ENCODE measurements at places on chromosomes 16 and 17.

DNA sequence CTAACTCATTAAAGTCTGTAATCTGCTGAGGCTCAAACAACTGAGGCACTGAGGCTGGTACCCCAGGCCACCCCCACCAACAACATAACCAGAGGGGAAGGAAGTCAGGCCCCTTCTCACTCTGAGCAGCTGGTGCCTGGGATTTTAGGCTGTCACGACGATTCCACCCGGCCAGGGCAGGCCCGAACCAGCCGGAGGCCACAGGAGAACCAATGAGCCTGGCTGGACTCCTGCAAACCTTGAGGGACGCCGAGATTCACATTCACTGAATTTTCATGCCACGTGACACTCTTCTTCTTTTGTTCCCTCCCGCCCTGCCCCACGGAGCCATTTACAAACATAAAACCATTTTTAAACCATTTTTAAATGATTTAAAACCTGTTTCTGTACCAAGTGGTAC, 48.1 kb downstream of the RPH3AL start:
- DNase-seq, result no peak

GRCh38 chr16:56985288-56985961, 3.9 kb upstream of the NLRC5 start:
- DNase-seq, result peak; percentile 39

GRCh38 chr17:49861150-49861884, 13.4 kb upstream of the TAC4 start:
- DNase-seq, result no peak

DNA sequence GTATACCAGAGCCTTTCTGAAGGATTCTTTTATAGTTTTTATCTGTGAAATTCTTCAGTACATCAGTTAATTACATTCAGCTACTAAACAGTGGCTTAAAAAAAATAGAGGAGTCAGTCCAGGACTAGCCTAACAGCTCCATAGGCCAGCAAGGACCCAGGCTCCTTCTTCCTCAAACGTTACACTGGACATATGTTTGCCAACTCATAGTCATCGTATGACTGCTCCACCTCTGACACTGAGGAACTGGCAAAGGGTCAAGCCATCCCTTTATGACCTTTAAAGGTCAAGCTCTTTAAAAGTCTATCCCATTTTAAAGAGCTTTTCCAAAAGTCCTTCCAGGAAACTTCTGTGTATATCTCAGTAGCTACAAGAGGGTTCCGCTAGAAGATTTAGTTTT, 36.6 kb downstream of the PHLPP2 start:
- no peak for DNase-seq

DNA sequence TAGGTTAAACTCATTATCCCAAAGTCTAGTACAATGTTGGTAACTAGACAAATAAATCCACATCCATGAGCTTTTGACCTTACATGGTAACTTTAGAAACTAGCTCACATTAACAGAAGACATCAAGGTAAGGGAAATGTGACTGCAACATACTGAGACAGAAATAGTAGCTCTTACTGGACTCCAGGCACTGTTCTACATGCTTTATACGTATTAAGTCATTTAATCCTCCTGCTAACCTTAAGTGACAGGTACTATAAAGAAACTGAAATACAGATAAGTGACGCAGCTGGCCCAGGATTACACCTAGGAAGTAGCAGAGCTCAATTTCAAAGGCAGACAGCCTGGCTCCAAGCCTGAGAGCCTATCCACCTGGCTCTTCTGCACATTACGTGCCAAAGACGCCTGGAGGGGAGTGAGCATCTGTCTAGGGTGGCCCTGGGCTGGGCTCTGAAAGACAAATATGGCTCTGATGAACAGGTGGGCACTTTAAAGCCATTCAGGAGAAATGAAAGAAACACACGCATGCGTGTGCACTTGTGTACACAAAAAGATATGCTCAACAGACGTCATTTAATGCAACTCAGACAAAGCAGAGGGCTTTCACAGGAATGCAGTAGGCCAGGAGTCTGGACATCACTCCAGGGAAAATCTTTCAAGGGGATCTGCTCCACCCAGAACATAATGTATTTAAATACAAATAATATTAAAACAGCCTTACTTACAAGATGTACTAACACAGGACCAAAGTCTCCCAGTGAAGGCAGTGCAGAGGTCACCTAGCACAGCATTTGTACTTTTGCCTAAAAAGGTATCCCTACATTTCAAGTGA, 4.4 kb downstream of the ZC3H7A start:
- DNase-seq, result no peak

- DNase-seq, result no peak
Measured at GRCh38 chr17:14514973-14515372, 214.1 kb downstream of the HS3ST3B1 start.

GRCh38 chr17:72382971-72383722, 262.3 kb downstream of the SOX9 start:
- DNase-seq, result no peak

DNA sequence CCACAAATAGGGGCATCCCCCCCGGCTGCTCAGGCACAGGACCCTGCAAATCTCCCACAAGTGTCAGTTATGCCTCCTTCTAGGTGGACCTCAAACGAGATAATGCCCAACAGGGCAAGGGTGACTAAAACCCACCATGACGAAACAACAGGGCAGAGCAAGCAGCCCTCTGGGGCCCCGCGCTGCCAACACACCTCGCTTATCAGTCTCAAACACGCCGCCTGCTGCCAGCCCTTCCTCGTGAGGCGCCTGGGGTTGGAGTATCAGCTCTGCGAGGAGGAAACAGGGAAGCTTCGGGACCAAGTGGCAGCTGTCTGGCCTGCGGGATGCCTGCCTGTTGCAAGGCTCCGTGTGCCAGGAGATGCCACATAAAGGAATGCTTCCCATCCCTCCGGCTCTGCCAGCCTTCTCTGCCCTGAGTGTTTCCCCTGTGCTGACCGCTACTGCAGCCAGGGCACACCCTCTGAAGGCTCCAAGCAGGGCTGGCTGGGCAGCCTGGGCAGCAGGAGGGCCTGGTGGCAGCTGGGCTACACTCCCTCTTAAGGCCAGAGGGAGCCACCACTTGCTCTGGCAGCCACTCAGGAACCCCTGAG, 2.5 kb downstream of the SMIM5 start:
- DNase-seq, result no peak

- DNase-seq, result no peak
Measured at GRCh38 chr17:70172449-70172848, 3.1 kb downstream of the KCNJ2 start.

- no peak for DNase-seq
Measured at GRCh38 chr16:620700-621525, 9.9 kb upstream of the WFIKKN1 start.

- DNase-seq, result no peak
Measured at GRCh38 chr17:56595831-56596690, 2.6 kb downstream of the NOG start.

DNA sequence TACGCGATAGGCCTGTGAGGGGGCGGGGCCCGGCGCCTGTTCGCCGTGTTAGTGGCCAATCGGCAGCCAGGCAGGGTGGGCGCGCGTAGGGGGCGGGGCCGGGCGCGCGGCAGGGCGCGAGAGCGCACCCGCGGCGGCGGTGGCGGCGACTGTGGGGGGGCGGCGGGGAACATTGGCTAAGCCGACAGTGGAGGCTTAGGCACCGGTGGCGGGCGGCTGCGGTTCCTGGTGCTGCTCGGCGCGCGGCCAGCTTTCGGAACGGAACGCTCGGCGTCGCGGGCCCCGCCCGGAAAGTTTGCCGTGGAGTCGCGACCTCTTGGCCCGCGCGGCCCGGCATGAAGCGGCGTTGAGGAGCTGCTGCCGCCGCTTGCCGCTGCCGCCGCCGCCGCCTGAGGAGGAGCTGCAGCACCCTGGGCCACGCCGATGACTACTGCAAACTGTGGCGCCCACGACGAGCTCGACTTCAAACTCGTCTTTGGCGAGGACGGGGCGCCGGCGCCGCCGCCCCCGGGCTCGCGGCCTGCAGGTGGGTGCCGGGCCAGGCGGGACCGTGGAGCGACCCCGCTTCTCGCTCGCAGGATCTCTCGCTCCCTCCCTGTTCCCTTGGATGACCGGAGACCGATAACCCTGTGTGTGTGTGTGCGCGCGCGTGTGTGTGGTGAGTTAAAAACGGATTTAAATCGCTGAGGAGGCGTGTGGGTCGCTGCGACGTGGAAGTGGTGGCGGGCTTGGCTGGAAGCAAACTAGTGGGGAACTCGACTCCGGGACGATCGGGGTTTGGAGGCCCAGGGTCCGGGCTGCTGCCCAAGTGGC, at the start of gene NFATC3:
TSS of gene NFATC3 (plus strand) at position 112 of the 813 bp plus-strand sequence. CDS start at position 424, 312 bp downstream.
- DNase-seq, result peak; percentile 81

- no peak for DNase-seq
Measured at GRCh38 chr16:65105171-65105570, 16.7 kb downstream of the CDH11 start.

- DNase-seq, result no peak
Measured at GRCh38 chr17:5699814-5700213, 115.5 kb upstream of the NLRP1 start.

DNA sequence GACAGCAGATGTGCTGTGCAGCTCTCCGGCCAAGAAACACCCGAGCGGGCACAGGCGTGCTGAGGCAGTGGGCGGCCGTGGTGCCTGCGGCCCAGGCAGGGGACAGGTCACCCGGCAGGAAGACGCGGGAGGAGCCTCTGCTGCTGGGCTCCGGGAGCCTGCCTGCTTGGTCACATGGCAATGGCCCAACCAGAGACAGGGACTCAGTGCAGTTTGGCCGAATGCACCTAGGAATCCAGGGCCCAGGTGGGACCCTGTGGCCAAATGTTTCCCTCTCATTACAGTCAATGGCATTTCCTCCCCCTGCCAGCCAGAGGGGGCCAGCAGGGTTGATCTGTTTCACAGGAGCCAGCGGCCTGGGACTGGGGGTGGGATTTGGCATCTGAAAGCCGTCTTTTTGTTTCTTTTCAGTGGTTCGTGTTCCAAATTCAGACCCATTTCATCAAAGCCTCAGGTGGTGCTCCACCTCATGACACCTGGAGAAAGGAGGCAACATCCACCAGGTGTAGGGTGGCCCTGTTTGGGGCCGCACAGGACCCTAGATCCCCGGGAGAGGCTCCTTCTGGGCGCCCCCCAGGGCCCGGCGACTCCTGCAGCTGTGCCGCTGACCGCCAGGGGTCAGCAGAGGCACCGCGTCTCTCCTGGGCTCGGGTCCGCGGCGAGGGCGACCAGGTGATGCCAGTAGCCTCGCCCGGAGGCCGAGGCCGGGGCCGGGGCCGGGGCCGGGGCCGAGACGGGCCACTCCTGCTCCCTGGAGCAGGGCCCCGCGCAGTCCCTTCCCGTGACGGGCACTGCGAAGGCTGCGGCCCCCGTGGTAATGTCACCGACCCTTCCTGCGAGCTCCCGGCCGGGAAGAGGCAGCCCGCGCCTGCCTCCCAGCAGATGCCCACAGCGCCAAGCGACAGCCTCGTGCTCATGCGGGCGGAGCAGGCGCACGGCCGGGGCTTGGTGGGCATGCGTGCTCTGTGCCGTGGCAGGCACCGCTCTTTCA, 118.5 kb downstream of the C16orf78 start:
- no peak for DNase-seq

- no peak for DNase-seq
Measured at GRCh38 chr16:63458846-63459245, 1422.6 kb upstream of the CDH8 start.

DNA sequence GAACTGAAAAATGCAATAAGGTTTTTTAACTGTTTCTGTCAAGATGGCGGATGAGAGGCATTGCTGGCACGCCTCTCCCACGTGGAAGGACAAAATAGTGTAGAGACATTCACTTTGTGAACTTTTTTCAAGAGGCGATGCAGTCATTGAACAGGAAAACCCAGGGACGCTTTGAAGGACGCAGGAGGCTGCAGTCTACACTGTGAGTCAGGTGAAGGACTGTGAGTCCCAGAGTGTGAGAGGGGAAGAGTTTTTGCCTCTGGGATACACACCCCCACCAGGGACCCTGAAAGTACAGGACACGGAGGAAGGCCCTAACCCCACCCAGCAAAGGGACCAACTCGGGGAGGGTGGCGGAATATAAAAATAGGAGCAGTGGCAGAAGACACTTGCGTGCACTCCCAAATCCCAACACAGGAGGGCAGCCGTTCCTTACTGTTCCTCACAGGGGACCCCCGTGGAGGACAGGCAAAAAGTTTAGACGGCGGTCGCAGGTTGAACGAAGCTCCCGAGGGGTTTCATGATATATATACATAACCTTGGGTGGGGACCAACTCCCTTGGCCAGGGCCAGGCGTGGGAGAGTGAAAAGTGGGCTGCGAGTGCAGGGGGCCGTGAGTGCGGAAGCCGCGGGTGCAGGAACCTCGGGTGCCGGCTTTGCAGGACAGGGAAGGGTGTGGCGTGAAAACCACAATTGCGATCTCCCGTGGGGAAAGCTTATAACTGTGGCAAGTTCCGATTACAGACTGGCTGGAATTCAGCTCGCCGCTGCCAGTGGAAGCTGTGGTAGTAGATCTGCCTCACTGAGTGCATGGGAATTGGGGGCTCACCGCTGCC, 82.0 kb upstream of the ALOX12 start:
- DNase-seq, result no peak

DNA sequence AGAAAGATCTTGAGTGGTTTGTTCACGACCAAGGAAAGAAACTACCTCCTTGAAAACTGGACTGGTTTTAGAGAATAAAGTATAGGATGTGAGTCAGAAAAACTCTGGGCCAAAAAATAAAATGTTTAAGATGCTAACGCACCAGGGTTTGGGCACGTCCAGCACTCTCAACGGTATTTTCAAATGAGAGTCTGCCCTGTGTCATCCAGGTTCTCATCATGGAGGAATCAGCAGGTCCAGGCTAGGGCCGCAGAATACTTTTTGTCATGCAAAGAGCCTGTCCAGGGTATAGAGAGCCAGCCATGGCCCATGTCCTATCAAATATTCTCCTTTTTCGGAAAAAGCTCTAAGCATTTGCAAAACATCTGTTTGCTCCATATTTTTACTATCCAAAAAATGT, 2.4 kb downstream of the NXN start:
- DNase-seq, result no peak

GRCh38 chr16:86496929-86497461, 13.3 kb upstream of the FOXF1 start:
- no peak for DNase-seq

DNA sequence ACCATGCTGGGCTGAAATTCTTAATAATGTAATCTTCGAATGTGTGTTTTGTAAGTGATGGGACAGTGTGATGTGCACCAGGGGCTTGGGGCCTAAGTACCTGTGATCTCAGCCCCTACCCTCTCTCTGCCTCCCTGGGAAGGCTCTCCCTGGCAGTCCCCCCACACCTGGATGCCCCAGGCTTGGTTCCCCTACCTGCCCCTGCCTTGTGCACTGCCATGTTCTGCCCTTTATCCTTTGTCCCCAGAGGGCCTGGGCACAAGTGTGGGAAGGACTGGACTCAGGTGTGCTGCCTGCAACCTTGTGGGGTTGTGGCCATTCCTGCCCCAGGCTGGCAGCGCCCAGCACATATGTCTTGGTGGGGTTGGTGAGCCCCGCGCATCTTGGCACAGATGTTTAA, 55.4 kb upstream of the CREBBP start:
- no peak for DNase-seq

GRCh38 chr17:55391244-55391757, 30.3 kb downstream of the MMD start:
- no peak for DNase-seq
